T-helper 22 cell (primary cell): ENCODE measurements at places on chromosomes 3 and 15.

GRCh38 chr15:66097151-66098021, 156.2 kb downstream of the MEGF11 start:
- no peak for DNase-seq

- no peak for DNase-seq
These were observed 51.5 kb downstream of the PLXNA1 start for GRCh38 chr3:127034195-127034989.

DNA sequence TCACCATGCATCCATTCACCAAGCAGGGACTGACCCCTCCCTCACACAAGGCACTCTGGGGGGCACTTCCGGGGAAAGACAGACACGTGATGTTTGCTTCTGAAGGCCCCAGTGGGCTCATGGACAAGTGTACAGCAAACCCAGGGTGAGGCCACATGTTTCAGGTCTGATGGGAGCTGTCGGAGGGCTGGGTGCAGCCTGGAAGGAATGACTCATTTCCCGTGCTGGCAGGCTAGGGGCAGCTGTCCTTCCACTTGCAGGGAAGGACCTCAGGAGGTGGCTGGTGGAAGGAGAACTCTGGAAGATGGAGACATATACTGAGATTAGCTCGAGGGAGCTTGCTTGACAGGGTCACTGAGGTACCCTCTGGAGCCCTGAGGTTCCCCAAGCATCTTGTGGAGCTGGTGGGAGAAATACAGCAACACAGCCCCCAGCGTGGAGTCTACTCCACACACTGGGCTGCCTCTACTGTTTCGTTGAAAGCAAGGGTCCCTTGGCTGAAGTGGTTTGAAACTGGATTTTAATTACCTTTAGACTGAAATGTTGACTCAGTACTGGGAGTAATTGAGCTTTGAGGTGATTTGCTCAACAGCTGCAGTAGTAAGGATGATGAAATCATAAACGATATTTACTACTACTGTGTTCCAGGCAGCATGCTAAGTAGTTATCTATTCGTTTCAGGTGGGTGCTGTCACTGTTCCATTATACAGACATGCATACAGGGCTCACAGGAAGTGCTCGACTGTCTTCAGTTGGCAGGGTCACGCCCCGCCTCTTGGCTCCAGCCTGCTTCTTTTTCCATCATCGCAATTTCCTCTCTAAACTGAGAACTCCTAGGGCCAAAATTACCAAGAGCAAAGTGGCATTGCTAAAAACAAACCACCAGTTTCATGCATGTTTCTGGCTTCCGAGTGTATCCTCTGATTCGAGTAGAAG, 230.4 kb downstream of the ADAMTS17 start:
- DNase-seq: no peak

DNA sequence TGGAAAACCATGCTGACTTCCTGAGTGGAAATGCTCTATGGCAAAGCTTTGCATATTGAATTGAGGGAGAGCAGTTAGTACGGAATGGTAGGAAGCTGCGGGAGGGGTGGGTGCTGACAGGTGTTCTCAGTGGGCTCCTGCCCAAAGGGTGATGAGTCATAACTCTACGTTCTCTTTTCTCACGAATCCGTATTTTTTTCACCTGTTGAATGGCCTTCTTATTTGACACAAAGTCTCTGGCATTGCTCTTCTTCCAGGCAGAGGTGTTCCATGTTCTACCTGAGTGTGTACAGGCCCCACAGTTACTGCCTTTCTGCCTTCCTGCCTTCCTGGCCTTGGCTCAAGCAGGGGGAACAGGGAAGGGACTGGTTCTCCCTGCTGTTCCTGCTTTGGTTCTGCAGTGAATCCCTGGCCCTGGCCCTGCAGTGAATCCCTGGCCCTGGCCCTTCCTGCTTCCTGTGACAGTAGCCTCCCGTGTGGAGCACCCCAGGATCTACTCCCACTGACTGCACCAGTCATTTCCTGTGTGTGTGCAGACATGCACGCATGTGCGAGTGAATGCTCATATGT, 31.9 kb downstream of the TRAK1 start:
- DNase-seq: no peak

DNA sequence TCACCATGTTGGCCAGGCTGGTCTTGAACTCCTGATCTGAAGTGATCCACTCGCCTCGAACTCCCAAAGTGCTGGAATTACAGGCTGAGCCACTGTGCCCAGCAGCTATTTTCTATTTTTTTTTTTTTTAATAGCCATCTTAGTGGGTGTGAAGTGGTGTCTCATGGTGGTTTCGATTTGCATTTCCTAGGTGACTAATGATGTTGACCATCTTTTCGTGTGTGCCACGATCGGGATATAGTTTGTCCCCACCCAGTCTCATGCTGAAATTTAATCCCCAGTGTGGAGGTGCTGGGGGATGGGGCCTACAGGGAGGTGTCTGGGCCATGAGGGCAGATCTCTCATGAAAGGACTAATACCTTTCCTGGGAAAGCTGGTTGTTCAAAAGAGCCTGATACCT, 41.8 kb upstream of the MUC13 start:
- no peak for DNase-seq
